ENCODE measurements at places on chromosomes 1 and 21.

- peak; percentile 66 for DNase-seq
These were observed 7.3 kb downstream of the RNU1-2 start for GRCh38 chr1:16903054-16903453.

DNA sequence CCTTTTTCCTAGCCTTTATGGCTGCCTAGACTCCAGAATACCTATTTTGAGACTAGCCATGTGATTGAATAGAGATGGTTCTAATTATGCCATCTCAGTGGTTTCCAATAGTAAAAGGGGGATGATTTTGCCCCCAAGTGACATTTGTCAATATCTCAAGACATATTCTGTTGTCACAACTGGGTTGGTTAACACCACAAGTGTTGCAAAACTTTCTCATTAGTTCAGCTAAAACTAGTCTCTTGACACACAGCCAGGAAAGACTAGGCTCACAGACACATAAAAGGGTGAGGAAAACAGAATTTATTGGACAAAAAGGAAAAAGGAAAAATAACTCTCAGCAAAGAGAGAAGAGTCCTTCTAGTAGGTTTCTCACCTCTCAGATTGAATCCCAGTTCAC is 39.9 kb upstream of the GBP5 start:
- DNase-seq: no peak

GRCh38 chr1:52604063-52604770 is 2.0 kb downstream of the GPX7 start:
- DNase-seq: no peak

DNA sequence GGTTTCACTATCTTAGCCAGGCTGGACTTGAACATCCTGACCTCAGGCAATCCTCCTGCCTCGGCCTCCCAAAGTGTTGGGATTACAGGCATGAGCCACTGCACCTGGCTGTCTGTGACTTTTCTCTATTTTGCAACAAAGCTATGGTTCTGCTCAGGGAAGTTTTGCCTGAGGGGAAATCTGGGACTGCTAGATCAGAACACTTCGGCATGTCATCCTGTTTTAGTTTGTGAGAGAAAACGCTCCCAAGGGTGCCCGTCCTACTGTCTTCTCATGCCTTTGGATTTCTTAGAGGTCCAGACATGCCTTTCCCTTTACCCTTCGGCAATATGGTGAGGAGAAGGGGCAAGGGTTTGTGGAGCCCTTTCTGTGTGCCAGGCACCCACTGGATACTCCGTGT is 5.6 kb upstream of the CORT start:
- no peak for DNase-seq

- DNase-seq: no peak
These were observed at the start of gene RGS13 for GRCh38 chr1:192635939-192636338. Gene RGS13, plus strand, starts transcription at chr1:192636147. Its CDS starts 8,188 bp downstream, at chr1:192644335.

DNA sequence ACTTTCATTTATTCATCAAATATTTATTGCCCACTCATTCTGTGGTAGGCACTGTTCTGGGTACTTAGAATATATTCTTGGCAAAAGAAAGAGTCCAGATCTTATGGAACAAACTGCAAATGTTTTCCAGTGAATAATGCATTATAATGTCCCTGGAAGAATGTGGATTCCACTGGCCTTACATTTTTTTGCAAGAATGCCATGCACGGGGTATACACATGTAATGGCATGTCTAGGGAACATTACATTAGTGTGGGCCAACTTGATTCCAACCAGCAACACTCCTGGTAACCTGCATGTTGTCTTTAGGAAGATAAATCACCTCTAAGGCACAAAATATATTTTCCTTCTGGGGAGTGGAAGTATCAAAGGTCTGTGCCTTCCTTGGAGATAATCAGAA is 33.0 kb upstream of the IFI44L start:
- DNase-seq: no peak

- DNase-seq: no peak
These were observed 4.8 kb downstream of the THBS3 start for GRCh38 chr1:155202731-155203515.

DNA sequence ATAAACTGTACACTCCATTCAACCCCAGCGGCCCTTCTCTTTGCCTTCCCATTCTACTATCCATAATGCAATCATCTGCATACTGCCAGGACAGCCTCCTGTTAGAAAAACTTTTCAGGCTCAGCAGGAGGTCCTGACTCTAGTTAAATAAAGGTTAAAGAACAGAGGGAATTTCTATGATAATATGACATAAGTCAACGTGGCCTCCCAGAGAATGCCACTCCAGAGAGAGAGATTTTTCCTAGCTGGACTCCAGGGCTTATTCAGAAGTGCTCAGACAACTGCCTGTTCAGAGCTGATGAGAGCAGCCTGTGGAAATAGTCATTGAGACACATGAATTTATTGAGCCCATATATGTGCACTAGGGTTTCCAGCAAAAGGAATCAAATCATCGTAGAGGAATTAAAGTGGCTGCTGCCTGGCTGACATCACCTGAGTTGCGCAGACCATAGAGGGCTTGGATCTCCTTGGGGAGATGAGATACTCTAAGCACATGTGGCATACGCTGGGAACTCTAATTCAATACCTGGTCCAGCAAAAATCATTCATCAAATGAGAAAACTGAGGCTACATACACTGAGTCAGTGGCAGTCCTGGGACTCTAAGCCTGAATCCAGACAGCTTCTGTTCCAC is 736.2 kb downstream of the PTPRU start:
- no peak for DNase-seq

DNA sequence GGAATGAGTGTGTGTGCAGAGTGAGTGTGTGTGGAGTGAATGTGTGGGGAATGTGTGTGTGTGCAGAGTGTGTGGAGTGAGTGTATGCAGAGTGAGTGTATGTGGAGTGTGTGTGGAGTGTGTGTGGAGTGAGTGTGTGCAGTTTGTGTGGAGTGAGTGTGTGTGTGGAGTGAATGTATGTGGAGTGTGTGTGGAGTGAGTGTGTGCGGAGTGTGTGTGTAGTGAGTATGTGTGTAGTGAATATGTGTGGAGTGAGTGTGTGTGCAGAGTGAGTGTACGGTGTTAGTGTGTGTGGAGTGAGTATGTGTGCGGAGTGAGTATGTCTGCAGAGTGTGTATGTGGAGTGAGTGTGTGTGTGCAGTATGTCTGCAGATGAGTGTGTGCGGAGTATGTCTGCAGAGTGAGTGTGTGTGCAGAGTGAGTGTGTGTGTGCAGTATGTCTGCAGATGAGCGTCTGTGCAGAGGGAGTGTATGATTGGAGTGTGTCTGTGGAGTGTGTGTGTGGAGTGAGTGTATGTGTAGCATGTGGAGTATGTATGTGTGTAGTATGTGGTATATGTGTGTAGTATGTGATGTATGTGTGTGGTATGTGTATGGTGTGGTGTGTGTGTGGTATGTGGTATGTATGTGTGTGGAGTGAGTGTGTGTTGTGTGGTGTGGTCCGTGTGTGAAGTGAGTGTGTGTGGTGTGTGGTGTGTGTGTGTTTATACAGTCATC is 59.7 kb upstream of the CLDN14 start:
- no peak for DNase-seq

GRCh38 chr1:223188618-223189356 is 45.7 kb upstream of the TLR5 start:
- DNase-seq: no peak

- DNase-seq: peak; percentile 79
These were observed 31.9 kb upstream of the POFUT2 start for GRCh38 chr21:45319461-45320211.

GRCh38 chr1:66752671-66753371 is 562 bp downstream of the DYNLT5 start:
- no peak for DNase-seq

DNA sequence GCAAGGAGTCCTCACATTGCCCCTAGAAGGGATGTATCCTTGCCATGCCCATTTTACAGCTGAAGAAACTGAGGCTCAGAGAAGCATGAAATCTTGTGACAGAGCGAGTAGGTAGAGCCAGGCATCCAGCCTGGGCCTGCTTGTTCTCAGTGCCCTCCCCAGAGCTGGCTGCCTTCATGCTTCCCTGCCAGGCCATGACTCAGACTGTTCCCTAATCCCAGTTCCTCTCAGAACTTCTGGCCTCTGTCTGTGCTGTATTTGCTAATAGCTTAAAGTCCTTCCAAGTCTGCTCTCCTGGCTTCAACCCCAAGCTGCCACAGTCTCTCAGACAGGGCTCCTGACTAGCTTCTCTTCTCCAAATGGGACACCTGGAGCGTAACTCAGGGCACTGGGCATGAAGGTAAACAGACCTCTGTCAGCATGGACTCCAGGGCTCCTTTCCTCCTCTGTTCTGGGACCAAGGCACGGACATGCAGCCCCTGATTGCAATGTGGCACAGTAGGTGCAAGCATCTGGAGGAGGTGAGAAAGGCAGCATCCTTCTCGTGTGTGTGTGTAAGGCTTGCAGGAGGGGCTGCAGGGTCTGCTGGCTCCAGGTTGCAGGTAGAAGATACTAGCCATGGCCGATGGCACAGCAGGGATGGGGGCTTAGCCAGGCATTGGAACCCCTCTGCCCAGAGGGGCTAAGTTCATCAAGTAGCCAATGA is 122.7 kb downstream of the HMGB4 start:
- no peak for DNase-seq

GRCh38 chr1:54429838-54430237 is 23.6 kb upstream of the SSBP3 start:
- DNase-seq: no peak

DNA sequence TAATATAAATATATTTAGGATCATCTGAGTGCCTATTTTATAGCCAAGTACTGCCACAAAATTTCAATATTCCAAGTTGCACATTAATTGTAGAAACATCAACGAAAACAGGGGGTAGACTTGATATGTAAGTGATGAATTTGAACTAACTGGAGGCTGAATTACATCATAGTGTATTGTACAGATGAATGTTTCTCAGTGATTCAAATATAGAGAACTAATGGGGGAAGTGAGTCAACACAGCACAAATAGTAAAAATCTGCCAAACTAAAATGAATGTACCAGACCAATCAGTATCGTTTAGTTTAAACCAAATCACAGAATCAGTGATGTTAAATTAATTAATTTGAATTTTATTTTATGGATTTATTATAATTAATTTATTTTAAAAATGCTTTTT is 42.8 kb downstream of the RTCA start:
- peak; percentile 41 for DNase-seq

DNA sequence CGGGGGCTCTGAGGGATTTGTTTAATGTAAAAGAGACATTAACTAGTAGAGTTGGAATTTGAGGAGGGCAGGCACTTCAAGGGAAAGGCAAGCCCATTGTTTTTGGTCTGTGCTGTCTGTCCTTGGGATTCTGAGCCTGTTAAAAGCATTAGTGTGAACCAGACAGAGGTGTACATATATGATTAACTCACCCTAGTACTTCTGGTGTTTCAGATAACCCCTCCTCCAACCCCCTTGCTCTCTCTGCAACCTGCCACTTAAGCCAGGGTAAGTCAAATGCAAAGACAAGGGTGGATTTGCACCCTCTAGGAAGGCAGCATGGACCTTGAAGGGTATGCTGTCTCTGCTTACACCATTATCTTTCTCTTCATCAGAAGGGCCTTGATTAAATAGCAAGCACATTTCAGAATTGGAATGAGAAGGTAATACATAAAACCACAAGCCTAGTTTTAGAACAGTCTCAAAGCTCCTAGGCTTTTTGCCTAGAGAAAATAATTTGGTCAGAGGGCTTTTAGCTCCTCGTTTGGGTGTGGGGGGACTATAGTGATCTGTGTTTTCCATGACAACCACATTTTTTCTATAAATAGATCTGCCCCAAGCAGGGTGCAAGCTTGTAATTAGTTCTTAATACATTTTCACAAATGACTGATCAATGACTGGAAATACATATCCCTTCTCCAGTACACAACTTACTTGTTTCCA is 120.7 kb upstream of the SGIP1 start:
- DNase-seq: peak; percentile 6

DNA sequence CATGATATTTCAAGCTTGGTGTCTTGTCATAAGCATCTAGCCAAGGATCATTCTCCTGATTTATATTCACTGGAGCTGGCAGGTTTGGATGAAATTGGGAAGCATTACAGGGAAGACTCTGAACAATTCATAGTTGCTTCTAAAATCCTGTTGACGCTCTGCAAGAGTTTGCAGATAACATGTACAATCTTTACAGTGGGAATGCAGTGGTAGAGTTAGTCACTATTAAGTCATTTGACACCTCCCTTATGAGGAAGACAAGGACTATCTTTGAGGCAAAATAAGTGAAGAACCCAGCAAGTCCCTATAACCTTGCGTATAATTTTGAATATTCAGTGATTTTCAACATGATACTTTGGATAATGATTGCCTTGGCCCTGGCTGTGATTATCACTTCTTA is 45.3 kb upstream of the CRB1 start:
- no peak for DNase-seq

GRCh38 chr1:86505564-86505902 is 36.8 kb downstream of the CLCA1 start:
- no peak for DNase-seq

- peak; percentile 26 for DNase-seq
These were observed 3.9 kb downstream of the ID3 start for GRCh38 chr1:23555270-23555985.

- DNase-seq: no peak
These were observed 4.1 kb upstream of the REG4 start for GRCh38 chr1:119815361-119815760.

DNA sequence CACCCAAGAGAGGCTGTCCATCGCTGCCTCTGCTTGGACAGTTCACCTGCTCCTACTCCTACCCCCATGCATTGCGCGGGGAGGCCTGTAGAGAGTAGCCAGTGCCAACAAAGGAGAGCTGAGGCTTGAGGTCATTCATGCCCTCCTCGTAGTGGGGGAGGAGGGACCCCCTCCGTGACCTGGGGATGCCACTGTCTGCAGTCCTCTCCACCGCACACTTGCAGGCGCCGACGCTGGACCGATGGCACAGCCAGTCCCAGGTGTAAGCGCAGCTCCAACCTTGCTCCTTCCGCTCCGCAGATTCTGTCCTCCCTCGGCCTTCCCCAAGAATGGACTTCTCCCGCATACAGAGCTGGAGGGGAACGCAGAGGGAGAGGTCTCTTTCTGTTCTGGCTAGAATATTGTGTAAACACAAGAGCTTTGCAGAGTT is 672 bp upstream of the PHLDA3 start:
- no peak for DNase-seq

DNA sequence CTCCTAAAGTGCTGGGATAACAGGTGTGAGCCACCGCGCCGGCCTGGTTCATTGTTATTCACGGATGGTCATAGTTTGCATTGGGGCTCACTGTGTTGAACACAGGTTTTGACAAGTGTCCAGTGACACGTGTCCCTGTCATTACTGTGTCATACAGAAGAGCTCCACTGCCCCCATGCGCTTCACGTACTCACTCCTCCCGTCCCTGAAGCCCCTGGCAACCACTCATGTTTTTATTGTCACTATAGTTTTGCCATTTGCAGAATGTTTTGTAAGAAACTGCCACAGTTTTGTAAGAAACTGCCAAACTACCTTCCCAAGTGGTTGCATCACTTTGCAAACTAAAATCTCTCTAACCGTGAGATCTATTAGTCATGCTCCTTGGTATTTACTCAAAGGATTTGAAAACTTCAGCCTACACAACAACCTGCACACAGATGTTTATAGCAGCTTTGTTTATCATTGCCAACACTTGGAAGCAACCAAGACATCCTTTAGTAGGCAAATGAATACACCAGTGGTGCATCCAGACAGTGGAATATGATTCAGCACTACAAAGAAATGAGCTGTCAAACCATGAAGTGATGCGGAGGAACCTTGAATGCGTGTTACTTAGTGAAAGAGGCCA is 163.2 kb upstream of the COL6A1 start:
- peak; percentile 75 for DNase-seq

- DNase-seq: no peak
These were observed 16.2 kb downstream of the TRAPPC10 start for GRCh38 chr21:44028287-44028659.

- no peak for DNase-seq
These were observed 227.1 kb downstream of the GRIK3 start for GRCh38 chr1:36807262-36807661.

GRCh38 chr1:214111796-214112195 is 124.0 kb downstream of the PROX1 start:
- DNase-seq: no peak

Data from cardiac muscle cell (in vitro differentiated cells and primary cell).